LNCaP clone FGC (cell line): ENCODE measurements at places on chromosomes 13 and 19.

DNA sequence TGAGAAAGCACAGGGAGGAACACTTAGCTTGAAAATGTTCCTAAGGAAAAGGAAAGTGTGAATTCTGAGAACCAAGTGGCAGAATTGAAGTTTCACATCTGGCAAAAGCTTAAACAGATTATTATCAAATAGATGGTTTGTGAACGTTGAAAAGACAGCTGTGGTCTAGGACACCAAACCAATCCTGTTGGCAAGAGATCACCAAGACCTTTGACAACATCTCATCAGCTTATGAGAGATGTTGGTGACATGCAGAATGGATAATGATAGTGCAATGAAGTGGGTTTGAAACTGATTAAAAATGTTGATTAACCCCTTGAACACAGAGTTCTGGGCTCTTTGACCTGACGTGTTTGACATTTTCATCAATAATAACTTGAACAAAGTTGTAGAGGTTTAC, 74.6 kb upstream of the GPR183 start:
- no peak for DNase-seq

- DNase-seq = no peak
These were observed 1395.8 kb downstream of the EFNB2 start for GRCh38 chr13:105139380-105140285.

DNA sequence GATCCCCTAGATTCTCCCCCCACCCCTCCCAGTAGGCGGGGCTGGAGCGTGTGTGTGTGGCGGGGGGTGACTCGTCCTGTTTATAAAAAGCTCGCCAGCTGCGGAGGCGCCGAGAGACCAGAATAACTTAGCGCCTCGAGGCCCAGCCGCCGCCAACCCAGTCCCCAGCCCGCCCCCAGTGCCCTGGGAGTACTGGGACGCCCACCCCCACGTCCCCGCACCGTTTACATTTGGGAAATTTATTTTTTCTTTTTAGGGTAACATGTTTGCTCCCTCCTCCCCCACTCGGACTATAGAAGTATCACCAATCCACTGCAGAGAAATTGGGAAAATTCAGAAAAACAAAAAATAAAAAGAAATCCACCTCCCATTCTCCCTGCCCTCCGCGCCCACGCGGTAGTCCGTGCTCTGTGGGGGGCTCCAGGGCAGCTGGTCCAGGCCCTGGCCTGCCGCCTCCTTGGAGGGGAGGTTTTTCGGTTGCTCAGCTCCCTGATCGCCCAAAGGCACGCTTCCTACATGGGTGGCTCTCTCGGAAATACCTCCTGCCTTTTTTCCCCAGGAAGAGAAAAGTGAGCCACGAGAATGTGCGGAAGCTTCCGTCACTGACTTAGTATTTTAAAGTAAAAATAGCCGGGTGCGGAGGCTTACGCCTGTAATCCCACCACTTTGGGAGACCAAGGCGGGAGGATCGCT, 1.5 kb upstream of the RAB3A start:
- DNase-seq = no peak

GRCh38 chr13:60112771-60113170, 51.0 kb downstream of the DIAPH3 start:
- no peak for DNase-seq

GRCh38 chr13:103222683-103223082, 156.5 kb upstream of the SLC10A2 start:
- DNase-seq = no peak

GRCh38 chr19:17314007-17314593, 4.7 kb downstream of the DDA1 start:
- no peak for DNase-seq

DNA sequence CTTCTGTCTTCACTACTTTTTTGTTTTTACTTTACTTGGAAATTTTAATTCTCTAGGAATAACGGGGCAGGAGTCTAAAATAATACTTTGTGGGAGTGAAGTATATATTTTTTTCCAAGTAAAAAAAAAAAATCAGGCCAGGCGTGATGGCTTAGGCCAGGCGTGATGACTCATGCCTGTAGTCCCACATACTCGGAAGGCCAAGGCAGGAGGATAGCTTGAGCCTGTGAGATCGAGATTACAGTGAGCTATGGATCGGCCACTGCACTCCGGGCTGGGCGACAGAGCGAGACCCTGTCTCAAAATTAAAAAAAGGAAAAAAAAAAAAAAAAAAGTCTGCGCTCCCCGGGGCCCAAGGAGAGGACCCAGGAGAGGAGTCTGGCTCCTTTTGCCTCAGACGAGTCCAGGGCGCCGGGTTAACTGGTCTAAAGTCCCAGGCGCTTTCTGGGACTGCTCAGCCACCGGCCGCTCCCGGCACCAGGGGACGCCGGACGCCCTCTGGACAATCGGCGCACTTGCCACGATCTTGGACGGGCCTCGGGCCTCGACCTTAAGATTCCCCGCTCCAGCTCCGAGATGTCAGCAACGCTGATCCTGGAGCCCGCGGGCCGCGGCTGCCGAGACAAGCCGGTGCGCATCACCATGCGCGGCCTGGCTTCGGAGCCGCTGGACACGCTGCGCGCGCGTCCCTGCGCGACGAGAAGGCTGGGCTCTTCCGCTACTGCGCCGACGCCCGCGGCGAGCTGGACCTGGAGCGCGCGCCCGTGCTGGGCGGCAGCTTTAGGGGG, 2.7 kb upstream of the ZFP82 start:
- DNase-seq = no peak

- DNase-seq = no peak
These were observed 99.0 kb upstream of the HTR2A start for GRCh38 chr13:46995874-46996273.

GRCh38 chr13:49784886-49785570, 7.5 kb downstream of the KPNA3 start:
- DNase-seq = no peak

DNA sequence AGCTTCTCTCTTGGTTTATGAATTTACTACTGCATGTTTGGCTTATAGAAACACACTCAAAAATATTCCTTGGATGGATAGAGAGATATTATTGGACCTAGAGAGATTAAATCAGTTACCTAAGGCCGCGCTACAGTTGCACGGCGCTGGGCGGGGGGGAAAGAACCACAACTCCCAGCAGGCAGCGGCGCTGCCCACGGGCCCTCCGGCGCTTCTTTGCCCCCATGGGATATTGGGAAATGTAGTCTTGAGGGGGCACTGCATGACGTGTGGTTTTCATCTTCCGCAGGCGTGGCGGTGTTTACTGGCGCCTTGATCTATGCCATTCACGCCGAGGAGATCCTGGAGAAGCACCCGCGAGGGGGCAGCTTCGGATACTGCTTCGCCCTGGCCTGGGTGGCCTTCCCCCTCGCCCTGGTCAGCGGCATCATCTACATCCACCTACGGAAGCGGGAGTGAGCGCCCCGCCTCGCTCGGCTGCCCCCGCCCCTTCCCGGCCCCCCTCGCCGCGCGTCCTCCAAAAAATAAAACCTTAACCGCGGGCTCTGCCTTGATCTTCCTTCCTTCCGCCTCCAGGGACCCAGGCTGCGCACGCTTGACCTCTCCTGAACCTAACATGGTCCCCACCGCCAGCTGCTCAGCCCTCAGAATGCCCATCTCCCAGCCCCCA, 4.8 kb downstream of the EMP3 start:
- no peak for DNase-seq

DNA sequence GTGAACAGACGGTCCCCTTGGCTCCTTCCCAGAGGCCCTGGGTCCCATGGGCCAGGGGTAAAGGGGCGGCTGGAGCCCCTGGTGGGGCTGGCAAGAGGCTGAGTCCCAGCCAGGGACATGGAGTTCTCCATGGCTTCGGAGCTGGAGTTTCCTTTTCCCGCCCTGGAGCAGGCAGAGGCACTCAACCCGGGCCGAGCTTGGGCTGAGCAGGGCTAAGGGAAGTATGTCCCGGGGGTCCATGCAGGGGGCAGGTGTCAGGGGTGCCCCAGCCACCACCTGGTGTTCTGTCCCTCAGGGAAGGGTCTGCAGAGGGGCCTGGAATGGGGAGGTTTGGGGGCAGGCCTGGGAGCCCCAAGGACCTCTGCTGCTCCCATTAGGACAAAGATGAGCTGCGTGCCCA, 54.0 kb upstream of the TPM4 start:
- DNase-seq = no peak

GRCh38 chr19:13986348-13986904, 19.7 kb downstream of the RFX1 start:
- no peak for DNase-seq

GRCh38 chr19:811506-812048, 10.2 kb downstream of the PLPPR3 start:
- no peak for DNase-seq

DNA sequence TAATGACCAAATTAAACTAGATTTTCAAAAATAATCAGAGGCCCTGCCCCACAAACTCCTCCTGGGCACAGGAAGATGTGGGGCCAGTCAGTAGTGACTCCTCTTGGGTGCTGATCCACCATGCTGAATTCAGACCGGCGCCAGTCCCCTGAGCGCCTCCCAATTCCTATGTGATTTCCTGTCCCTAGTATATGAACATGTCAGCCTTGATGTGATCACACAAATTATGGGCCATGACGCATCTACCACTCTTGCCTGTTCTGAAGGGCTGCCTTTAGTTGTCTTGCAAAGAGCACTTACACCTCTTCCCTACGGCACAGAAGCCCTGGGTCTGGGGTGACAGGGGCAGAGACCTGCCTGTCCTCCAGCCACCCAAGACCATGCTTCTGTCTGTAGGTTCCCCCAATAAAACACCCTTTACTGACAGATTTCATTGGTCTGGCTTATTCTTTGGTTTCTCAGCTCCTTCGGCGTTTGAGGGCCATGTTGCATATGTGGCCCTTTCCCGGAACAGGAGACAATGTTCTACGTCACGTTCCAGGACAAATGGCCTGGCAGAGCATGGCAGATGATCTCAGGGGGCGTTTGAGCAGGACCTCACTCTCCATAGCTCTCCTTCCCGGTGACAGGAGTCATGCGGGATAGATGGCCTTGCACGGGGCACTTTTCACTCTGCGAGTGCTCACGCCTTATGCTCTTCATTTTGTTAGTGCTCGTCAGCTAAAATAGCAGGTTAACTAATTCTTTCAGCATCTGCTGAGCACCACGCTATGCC, 5.6 kb upstream of the ATP11A start:
- DNase-seq = no peak

- DNase-seq = no peak
These were observed 32.7 kb downstream of the ZNF45 start for GRCh38 chr19:43902399-43902798.

DNA sequence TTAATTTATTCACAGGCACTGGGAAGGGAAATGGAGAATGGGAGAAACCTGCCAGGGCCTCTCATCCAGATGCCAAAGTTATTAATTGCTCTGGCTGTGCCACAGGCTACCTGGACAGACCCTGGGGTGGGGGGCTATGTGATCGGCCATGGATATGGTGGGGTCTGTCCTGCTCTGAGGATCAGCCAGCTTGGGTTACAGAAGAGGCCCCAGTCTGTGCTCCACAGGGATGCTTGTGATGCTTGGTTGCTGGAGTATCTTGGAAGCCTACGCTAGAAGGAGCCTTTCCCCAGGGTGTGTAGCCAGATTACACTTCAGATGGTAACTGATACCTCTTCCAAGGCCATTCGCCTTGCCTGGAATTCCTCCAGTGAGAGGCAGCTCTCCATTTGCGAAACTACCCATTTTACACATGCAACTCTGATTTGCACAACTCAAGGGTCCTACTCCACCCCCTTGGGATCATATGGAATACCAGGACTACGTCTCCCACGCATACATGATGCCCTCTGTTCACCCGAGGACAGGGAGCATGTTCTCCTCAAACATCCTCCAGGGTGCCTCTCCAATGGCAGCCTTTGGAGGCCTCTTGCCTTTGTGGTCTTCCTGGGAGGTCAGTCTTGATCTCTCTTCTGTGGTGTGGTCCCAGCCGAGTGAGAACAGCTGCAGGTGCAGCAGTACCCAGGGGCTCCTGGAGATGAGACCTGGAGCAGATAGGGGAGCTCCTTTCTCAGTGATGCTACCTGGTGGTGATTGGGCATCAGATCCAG, 186.6 kb upstream of the TSHZ3 start:
- no peak for DNase-seq

DNA sequence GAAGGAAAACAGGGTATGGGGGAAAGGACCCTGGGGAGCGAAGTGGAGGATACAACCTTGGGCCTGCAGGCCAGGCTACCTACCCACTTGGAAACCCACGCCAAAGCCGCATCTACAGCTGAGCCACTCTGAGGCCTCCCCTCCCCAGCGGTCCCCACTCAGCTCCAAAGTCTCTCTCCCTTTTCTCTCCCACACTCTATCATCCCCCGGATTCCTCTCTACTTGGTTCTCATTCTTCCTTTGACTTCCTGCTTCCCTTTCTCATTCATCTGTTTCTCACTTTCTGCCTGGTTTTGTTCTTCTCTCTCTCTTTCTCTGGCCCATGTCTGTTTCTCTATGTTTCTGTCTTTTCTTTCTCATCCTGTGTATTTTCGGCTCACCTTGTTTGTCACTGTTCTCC, 2.7 kb downstream of the KLK3 start:
- no peak for DNase-seq

GRCh38 chr13:48505012-48505411, 27.9 kb downstream of the RCBTB2 start:
- DNase-seq = no peak

- no peak for DNase-seq
These were observed at the start of gene NCAN for GRCh38 chr19:19211499-19212420. TSS of gene NCAN (plus strand) at chr19:19211958. CDS start at chr19:19216954, 4,996 bp downstream.

DNA sequence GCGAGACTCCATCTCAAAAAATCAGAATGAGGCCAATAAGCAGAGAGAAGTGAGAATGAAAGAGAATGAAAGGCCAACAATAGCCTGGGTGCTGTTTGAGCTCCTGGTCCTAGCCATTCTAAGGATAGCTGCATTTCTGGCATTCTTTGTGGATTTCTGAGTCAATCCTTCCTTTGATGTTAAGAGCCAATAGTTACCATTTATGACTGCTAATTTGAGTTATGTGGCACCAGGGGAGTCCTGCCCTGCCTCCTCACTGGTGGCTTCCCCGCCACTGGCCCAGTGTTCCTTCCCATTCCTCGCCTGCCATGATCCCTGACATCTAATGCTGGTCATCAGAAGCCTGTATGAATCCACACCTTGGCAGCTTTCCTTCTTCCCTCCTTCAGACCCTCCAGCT, 991.2 kb downstream of the UQCRFS1 start:
- no peak for DNase-seq

DNA sequence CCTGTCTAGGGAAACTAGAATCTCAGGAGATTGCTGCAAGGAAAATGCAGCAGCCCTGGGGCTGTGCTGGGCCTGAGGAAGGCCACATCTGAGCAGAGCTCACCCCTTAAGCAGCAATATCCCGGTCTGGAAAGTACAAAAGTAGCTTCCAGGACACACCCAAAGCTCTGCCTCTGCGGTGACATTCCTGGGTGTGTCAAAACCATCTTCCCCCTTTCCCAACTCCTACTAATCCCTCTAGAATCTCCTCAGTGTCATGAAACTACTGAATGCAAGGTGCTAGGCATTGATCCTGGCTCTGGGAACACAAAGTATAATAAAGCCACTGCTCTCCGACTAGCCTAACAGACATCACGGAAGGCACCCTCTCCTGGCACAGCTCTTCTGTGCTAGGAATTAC, 5.0 kb downstream of the PBX4 start:
- DNase-seq = no peak

DNA sequence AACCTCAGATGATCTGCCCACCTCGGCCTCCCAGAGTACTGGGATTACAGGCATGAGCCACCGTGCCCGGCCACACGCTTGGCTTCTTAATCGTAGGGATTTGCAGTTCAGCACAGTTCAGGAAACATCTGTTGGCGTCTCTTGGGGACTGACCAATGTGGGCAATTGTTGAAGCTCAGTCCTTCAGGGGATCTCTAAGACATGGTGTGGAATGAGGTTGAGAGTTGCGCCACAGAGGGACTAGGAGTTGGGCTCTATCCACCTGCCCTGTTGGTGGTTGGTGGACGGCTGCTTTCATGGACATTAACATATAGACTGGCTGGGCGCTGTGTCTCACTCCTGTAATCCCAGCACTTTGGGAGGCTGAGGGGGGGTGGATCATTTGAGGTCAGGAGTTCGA, 37.3 kb upstream of the SIN3B start:
- no peak for DNase-seq

GRCh38 chr13:92829930-92830329, 396.7 kb upstream of the GPC6 start:
- DNase-seq = no peak
